ENCODE measurements at places on chromosomes 3 and 15. TPM values are rescaled to one million over a fixed set of nuclear protein-coding genes. Genes with fewer than 3 reads are reported as not detected.

Gene CHCHD6
- 5.4 TPM for total RNA-seq

Gene SPSB4
- 5.6 TPM for total RNA-seq

Gene BCHE
- 174 TPM for total RNA-seq

Gene TMEM39A
- 85.2 TPM for total RNA-seq

- DNase-seq = no peak
Observed at GRCh38 chr15:100642213-100642949, 40.0 kb downstream of the ASB7 start.

DNA sequence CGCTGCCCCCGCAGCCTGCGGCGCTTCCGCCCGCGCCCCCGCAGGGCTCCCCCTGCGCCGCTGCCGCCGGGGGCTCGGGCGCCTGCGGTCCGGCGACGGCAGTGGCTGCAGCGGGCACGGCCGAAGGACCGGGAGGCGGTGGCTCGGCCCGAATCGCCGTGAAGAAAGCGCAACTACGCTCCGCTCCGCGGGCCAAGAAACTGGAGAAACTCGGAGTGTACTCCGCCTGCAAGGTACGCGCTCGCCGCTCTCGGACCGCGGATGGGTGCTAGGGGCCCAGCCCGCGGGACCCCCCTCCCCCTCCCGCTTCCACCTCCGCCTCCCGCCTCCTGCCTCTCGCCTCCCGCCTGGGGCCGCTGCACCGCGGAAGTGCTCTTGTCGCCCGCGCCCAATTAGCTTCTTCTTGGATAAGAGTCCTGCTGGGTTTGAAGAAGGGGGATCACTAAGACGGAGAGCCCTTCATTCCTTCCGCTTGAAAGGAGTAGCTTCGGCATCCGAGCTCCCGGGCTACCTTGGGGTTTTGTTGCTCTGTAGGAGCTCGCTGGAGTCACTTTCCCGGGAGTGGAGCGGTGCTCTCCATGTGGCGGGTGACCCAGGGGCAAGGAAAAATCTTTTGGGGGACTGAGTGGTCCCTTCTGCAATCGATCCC, 426 bp downstream of the KAT2B start:
- no peak for DNase-seq

Data from urinary bladder (tissue), 4 donors.